ENCODE measurements at places on chromosomes 5 and 9.

GRCh38 chr5:62977661-62978060 is 399.0 kb downstream of the LRRC70 start:
- DNase-seq = no peak

- DNase-seq = no peak
Observed at GRCh38 chr9:70902692-70903131, 218.7 kb downstream of the TRPM3 start.

GRCh38 chr5:132688536-132689339 is 14.9 kb downstream of the IL4 start:
- no peak for DNase-seq

DNA sequence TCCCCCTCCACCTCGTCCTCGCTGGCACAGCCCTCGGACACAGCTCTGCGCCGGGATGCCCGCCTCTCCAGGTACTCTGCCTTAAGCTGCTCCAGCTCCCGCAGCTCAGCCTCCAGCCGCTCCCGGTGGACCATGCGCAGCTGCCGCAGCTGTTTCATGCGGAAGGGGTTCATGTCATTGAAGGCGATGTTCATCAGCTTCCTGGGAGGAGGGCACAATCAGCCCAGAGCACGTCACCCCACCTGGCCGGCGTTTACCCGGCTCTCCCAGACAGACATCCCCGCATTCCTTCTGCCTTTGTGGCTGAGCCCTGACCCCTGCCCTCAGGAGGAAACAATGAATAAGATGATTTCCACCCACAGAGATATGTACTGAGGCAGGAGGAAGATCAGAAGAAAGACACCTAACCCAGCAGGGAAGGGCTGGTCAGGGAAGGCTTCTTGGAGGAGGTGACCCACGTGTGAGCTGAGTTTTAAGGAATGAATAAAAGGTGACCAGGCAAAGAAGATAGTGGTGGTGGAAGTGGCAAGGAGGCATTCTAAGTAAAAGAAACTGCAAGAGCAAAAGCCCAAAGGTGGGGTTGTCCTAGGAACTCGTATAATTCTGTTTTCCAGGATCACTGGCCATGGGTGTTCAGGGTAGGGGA is 7.1 kb upstream of the CORO2A start:
- DNase-seq = no peak

GRCh38 chr5:135571902-135572301 is 6.9 kb downstream of the CXCL14 start:
- no peak for DNase-seq

DNA sequence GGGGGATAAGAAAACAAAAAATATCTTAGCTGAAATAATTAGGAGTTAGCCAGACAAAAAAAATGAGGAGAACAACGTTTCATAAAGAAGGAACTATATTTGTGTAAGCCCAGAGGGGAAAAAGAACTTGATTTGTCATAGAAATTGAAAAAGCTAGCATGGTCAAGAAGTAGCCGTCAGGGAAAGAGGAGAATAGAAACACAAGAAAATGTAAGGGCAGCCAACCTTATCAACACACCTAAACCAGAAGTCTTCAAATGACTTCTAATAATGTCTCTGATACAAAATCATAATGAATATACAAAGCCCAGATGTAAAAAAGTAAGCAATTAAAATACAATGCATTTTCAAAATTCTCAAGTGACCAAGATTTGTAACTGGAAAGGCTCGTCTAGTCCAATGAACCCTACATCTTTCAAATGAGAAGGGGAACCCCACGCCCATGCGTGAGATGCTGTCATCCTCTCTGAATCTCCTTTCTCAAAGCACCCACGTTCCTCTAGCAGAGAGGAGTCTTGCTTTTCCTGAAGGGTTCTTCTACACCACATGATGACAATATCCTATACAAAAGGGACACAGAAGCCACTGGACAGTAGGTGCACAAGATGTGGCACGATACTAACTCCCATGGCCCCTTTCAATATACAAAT is 103.7 kb downstream of the ARL15 start:
- no peak for DNase-seq

GRCh38 chr5:177393990-177394389 is 6.5 kb downstream of the PFN3 start:
- DNase-seq = no peak

GRCh38 chr5:129438322-129438721 is 21.8 kb upstream of the ADAMTS19 start:
- no peak for DNase-seq

GRCh38 chr5:119400245-119400644 is 44.4 kb downstream of the TNFAIP8 start:
- no peak for DNase-seq

DNA sequence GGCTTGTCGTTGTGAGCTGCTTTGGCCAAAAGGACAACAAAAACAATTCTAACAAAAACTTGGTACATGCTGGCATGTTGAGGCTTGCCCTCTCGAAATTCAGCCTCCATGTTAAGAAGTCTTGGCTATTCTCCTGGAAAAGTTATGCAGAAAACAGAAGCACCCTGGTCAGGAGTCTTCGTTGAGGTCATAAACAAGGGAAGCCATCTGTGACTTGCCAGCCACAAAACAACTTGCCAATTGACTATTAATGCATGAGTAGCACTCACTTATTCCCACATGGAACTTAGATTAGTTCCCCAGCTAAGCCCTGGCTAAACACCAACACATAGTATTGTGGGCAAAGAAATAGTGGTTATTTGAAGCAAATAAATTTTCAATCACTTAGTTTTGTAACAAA is 521.0 kb upstream of the CHD1 start:
- DNase-seq = no peak

- DNase-seq = no peak
Observed at GRCh38 chr5:67319935-67320725, 123.5 kb upstream of the CD180 start.

DNA sequence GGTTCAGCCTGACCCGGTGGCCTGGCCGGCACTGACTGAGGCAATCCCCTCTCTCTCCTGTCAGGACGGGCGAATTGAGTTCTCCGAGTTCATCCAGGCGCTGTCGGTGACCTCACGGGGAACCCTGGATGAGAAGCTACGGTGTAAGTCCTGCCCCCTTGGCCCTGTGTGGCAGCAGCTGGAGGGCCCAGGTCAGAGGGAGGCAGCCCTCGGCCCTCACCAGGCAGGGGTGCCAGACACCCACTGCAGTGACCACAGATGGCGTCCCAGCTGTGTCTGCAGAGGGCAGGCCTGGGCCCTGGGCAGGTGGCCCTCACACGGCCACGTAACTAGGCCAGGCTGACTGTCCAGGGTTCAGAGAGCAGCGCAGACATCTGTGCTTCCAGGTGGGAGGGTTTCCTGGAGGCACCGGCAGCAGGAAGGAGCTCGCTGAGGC is 45.9 kb upstream of the HMCN2 start:
- no peak for DNase-seq

DNA sequence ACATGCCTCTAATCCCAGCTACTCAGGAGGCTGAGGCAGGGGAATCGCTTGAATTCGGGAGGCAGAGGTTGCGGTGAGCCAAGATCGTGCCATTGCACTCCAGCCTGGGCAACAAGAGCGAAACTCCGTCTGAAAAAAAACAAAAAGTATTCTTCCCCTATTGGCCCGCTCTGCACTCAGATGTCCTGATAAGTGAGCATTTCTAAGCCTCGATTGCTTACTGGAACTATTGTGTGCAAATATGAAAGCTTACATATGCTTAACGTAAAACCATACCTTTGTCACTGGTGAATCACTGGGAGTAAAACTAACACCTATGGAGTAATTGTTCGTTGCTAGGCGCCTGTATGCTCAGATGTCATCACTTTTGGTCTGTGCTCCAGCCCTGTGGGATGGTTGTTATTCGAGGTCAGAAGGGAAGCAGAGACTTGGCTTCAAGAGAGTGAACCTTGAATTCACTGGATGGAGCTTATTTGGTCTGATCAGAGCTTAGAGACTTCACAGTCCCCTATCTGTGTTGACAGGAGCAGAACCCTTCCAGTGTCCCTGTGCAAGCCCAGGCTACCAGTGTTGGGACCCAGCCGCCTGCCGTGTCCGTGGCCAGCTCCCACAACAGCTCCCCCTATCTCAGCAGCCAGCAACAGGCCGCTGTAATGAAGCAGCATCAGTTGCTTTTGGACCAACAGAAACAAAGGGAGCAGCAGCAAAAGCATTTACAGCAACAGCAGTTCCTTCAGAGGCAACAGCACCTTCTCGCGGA is 25.3 kb upstream of the LTC4S start:
- no peak for DNase-seq

DNA sequence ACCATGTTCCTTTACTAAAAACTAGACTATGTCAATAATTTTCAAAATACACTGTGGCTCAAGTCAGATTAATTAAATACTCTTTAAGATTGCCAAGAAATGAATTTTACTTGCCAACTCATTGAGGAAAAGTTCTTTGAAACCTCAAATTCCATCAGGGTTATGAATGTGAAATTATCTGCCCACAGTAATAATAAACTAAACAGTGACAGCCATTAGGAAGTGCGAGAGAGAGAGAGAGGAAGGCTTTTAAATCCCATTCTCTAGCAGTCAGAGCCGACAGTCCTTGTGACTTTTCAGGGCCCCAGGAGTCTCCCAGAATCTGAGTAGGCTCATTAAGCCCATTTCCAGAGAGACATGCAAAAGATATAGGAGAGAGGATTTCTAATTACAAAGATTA is 236.1 kb downstream of the MARCHF11 start:
- no peak for DNase-seq

GRCh38 chr9:13149454-13149853 is 130.0 kb downstream of the MPDZ start:
- DNase-seq = no peak

- no peak for DNase-seq
Observed at GRCh38 chr5:139949710-139950109, 93.4 kb downstream of the NRG2 start.

DNA sequence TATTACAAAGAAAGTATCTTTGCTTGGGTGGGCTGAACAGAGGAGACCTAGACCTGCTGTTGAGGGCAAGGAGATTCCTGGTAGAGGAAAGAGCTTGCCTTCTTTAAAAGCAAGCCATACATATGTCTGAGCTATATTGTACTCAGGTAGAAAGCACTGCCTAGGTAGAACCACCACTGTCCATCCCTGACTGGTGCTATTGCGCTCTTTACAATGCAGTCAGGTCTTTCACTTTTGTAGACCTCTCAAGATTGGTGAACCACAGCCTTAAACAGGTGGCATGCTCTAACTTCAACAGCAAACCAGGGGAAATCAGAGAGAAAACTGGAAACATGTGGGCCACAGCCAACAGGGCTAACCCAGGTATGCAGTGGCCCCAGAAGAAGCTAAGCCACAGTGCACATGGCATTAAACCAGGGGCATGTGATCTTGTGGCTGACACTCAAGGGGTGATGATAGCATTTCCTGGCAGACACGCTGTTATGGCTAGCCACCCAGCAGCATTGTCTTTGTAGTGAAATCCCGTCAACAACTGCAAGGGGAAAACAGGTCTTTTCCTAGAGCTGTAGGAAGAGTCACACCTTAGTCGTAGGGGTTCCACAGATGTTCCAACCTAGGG is 253.9 kb upstream of the PCSK5 start:
- no peak for DNase-seq

DNA sequence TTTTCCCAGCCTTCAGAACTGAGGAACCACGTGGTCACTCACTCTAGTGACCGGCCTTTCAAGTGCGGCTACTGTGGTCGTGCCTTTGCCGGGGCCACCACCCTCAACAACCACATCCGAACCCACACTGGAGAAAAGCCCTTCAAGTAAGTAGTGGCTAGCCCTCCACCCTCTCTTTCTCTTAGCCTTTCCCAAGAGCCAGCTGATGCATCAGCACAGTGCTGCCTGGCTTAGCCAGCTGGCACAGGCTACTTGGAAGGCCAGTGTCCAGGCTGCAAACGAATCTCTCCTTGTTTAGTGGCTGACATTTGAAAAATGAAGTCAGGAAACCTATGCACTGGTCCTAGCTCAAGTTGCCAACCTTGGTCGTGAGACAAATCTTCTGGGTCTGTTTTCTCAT is 91.1 kb downstream of the PRDM6 start:
- no peak for DNase-seq

DNA sequence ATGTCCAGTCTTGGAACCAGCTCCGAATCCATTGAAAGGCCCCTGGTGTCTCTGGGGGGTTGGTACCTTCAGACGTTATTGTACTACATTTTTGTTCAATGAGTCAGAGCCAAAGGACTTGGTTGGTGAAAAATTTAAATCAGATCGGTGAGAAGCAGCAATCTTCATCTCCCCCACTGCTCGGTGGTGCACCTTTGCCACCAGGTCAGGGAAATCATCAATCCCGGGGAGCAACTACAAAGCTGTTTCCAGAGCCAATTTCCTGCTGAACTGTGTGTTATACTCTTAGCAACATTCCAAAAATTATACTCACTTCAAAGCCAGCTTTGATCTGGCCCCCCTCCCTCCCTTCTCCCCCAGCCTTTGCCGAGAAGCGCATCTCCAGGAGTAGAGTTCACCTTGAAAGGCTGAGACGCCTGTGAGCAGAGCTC is 375.2 kb upstream of the WWC1 start:
- no peak for DNase-seq

DNA sequence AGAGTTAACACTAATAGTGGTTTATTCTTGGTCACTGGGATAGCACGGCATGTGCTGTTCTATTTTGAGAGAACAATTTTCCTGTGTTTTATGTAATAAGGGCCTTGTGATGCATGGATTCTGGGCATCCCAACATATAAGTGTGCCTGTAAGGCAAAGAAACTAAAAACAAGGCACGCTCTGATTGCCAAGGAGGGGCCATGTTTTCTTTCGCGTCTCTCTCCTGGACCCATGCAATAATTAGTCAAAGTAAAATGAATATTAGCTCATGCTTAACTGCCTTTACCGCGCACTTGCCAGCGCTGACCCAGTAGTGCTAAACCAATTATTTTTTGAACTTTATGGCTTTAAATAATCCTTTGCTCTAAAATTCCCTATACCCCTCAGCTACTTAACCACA is 140.9 kb downstream of the PSAT1 start:
- DNase-seq = no peak

GRCh38 chr9:85118990-85119755 is 449.6 kb downstream of the NTRK2 start:
- no peak for DNase-seq

- DNase-seq = no peak
Observed at GRCh38 chr5:78353520-78353919, 6.9 kb upstream of the SCAMP1 start.

- DNase-seq = no peak
Observed at GRCh38 chr5:142587354-142587965, 98.4 kb downstream of the FGF1 start.

- no peak for DNase-seq
Observed at GRCh38 chr9:2907411-2907810, 63.5 kb upstream of the PUM3 start.

DNA sequence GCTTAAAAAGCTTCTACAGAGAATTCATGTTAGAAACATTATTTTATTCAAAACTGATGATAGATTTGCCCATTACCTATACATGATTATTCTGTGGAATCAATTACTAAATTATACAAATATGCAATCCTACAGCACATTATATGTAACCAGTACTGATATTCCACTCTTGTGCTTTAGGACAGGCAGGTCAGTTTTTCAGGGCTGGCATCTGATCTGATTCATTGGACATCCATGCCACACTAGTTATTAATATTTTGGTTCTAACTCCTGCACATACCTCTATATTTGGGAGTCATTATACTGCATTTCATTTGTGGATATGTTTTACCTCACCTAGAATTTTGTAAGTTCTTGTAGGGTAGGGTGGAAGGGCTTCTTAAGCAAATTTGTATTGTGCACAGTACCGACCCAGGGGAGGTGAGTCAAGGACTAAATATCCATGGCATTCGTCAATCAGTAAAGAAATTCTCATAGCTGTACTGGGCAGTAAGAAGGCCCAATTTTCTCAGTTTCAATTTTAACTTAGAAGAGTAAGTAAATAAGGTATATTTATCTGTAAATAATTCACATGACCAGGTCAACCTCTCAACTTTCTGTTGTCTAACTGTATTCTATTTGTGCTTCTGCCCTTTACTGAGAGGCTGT is 33.5 kb downstream of the ELOVL7 start:
- DNase-seq = no peak

Measured in activated T-helper 1 cell treated with anti-CD3 and anti-CD28 coated beads, Interleukin-2, amount 50 U/mL, for 16 hours (primary cell).